PC-3 (cell line): ENCODE measurements at places on chromosomes 3 and 15. TPM values are rescaled to one million over a fixed set of nuclear protein-coding genes. Genes with fewer than 3 reads are reported as not detected.

DNA sequence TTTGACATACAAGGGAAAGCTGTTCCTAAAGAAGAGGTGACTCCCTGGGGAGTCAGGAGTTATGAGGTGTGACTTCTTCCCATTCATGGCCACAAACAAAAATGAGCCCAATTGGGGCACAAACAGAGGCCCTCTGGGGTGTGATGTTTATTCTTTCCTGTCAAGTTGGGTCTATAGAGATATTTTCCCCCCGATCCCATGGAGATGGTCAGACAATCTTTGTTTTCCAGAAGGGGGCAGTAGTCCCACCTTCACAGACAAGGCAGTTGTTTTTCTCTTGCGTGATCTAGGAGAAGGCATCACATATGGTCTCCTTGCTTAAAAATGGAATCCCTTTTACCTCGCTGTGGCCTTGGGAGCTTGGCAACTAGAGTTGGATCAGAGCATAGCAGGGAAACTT, 110.3 kb downstream of the MFSD1 start:
- H3K27me3 ChIP-seq, result no peaks in the 10 kb centered on the region
- H3K4me1 ChIP-seq, result peaks cover 12% of the 10 kb centered on the region; the same call in 1 of the 2 replicates
- no peaks in the 10 kb centered on the region for H3K36me3 ChIP-seq
- H3K27ac ChIP-seq, result peak overlapping the region; percentile 5; the same call in 1 of the 2 replicates

The GABRA5 gene
- not detected in 2 replicates for total RNA-seq

The GLDN gene
- total RNA-seq, result 0.15 TPM in 1 of 2 replicates, not detected in the other

The RNF168 gene
- total RNA-seq, result 12.8 and 13.8 TPM in 2 replicates

- H3K36me3 ChIP-seq, result no peaks in the 10 kb centered on the region
- no peaks in the 10 kb centered on the region for H3K27me3 ChIP-seq
- no peak for DNase-seq
- no peak overlapping the region for H3K4me3 ChIP-seq
- no peaks in the 10 kb centered on the region for H3K4me1 ChIP-seq
Measured at GRCh38 chr3:48856469-48856868, 8.8 kb upstream of the PRKAR2A start.

DNA sequence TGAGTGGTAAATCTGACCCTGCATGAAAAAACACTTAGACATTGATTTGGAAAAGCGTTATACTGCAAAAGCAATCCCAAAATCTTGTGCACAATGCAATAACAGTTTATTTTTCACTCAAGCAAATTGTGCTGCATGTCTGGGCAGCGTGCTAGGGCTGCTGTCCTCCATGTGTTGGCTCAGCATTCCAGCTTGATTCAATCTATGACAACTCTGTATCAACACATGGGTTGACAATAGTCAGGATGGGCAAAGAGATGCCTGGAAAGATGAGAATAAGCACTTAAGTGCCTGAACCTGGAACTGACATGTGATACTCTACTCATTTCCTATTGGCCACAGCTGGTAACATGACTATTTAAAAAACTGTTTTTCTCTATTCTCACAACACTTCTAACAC, 51.8 kb downstream of the DUT start:
- no peaks in the 10 kb centered on the region for H3K36me3 ChIP-seq
- H3K27ac ChIP-seq, result no peak overlapping the region
- no peaks in the 10 kb centered on the region for H3K4me1 ChIP-seq
- H3K4me3 ChIP-seq, result no peak overlapping the region
- no peaks in the 10 kb centered on the region for H3K27me3 ChIP-seq

- H3K4me1 ChIP-seq, result no peaks in the 10 kb centered on the region
- no peak for DNase-seq
- no peaks in the 10 kb centered on the region for H3K36me3 ChIP-seq
- no peak overlapping the region for H3K4me3 ChIP-seq
- H3K27me3 ChIP-seq, result 0 out of 2 replicates have a peak, but pooled peaks cover 8% of the 10 kb centered on the region
- no peak overlapping the region for H3K27ac ChIP-seq
Measured at GRCh38 chr3:141080431-141080830, 29.3 kb downstream of the SPSB4 start.
